ENCODE measurements at places on chromosomes 3 and 15.

- no peak for DNase-seq
Measured at GRCh38 chr3:127207727-127208482, 15.0 kb downstream of the PRR23E start.

- DNase-seq: no peak
Measured at GRCh38 chr15:63381301-63382204, at the start of gene CA12. Gene CA12 (minus strand): TSS chr15:63381846. CDS start chr15:63381720, 126 bp downstream.

DNA sequence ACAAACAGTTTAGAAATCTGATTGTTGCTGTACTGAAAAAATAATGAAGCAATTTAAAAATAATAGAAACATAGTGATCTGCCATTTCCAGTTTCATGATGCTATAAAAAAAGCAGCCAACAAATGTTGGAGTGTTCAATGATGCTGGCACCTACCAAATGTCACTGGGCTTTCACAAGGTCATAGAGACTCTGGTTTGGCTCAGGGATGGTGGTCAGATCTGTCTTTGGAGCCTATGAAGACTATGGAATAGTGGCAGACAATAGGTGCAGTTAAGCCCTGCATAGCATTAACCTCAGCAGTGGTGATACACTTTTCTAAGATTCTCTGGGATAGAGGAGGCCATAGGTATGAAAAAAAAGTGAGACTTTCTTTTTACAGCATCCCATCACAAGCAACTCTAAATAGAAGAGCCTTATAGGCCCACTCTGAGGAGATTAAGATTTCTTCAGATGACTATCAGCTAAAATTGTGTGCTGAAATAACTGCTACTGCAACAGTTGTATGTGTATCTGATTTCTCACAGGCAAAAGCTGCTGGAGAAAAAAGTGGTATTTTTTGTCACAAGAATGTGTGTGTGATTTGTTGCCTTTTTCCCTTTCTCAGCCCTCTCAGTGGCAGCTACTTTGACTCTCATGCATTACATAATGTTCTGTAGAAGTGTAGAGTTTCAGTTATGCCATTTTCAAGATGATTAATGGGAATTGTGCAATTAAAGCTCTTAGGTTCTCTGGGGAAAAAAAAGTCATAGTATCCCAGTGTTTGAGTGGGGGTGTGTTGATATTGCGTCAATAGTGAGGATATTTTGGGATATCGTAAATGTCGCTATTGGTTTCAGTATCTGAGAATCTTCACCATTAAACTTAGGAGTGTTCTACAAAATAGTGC is 137.4 kb downstream of the MBNL1 start:
- DNase-seq: no peak

- no peak for DNase-seq
Measured at GRCh38 chr15:49464522-49464921, 41.5 kb downstream of the FGF7 start.

DNA sequence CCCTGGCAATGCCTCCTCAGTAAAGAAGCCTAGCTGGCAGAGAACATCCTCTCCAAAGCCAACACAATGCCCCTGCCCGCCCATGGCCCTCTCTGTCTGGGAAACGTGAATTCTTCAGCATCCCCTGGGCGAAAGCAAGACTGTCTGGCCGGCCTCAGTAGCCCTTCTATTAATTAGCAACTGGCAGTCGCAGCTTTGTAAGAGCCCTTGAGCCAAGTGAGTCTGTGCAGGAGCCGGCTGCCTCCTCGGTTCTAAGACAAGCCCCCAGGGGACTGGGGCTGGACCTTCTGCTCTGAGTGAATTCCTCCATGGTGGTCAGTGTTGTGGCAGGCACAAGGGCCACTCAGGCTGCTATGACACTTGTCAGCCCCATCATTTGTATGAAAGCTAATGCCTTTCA is 7.4 kb downstream of the HCN4 start:
- no peak for DNase-seq

- no peak for DNase-seq
Measured at GRCh38 chr3:30804984-30805383, 89.5 kb downstream of the GADL1 start.

GRCh38 chr15:78931439-78932257 is 13.2 kb downstream of the CTSH start:
- DNase-seq: no peak

GRCh38 chr3:37054370-37054769 is 61.1 kb downstream of the MLH1 start:
- DNase-seq: no peak

DNA sequence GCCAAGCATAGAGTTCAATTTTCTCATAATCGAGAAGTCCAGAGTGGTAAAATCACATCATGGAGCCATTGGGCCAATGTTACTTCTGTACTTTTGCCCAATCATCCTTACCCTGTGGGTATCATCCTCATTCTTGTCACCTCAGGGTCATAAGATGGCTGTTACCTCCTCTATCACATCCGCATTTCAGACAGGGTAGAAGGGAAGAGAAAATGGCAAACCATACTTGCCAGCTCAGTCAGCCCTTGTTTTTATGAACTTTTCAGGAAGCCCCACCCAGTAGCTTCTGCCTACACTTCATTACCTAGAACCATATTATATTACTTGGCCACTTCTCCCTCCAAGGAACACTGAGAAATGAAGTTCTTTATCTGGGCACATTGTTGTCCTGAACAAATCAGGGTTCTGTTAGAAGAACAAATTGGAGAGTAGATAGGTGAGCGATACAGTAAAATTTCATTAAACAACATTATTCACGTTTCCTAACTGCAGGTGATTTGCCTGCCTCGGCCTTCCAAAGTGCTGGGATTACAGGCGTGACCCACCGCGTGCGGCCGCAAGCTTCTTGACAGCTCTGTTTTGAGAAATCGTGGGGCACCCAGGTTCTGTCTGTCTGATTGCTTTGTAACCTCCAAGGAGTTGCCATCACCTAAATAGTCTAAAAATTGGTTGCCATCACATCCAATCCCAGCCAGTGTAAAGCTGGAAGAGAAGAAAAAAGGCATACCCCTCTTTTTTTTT is 34.5 kb upstream of the RPN1 start:
- no peak for DNase-seq

GRCh38 chr15:83306561-83306960 is 22.1 kb upstream of the BNC1 start:
- no peak for DNase-seq

DNA sequence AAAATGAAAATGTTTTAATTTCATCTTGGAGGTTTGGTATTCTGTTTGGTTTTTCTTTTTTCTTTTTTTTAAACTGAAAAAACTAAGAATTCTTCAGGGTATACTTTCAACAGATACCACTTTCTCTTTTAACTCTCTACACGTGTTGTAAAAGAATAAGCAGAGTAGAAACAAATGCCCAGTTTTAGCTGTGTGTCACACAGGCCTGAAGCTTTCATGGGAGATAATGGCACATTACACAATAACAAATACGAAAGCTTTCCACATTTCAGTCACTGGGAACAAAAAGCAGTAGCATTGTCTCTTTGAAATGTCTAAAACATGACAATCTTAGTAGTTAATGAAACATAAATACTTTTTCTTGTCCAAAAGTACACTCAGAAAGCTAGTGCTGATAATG is 818.5 kb downstream of the TBL1XR1 start:
- DNase-seq: no peak

DNA sequence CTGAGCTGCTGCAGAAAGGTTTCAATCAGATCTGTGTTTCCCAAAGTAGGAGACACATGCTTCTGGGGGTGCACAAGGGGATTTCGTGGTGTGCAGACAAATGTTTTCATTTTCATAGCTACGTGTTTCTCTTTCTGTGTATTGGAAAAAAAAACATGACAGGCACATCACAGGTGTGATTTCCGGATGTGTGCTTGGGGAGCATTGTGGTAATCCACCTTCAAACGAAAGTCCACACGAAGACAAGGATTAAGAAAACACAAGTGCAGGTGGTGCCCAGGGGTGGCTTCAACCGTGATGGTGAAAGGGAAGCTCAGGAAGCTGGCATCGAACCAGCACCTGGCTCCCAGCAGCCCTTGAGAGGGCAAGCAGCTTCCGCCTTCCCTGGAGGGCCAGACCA is 164.6 kb upstream of the LINGO1 start:
- no peak for DNase-seq

DNA sequence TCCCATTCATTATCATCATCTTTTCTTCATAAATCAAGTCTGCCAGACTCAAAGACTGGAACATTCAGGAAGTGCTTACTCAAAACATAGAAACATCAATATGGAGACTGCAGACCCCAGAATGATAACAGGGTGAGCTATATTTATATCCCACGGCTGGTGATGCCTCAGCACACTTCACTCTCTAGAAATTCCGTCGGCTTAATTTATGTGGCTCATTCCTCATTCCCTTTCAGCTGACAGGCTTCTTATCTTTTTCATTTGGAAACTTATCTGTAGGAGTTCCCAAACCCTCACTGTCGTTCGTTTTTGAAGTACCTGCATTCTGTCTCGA is 45.5 kb downstream of the RFTN1 start:
- no peak for DNase-seq

DNA sequence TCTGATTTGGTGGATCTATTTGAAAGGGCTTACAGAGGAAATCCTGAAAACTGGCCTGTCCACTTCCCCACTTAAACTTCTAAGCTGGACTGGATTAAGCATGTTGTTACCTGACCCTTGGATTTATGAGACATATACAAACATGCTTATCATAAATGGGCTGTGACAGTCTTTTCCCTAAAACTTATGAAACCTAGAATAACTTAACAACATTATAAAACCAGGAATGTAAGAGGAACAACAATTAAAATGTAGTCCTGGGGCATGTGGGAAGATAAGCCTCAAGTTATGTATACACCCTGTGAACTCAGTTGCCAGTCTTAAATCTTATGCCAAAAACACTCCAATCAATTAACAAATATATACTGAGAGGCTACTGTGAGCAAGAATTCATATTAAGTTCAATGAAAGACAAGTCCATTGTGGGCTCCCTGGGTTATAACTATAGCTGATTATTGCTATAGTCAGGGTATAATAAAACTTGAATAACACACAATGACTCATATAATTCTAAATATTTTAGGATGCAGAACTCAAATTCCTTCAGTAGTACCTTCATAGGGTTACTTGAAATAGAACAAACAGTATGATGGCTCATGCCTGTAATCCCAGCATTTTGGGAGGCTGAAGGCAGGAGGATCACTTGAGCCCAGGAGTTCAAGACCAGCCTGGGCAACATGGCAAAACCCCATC is 87.2 kb upstream of the PPIB start:
- no peak for DNase-seq
